ENCODE measurements at places on chromosomes 7 and 10.

DNA sequence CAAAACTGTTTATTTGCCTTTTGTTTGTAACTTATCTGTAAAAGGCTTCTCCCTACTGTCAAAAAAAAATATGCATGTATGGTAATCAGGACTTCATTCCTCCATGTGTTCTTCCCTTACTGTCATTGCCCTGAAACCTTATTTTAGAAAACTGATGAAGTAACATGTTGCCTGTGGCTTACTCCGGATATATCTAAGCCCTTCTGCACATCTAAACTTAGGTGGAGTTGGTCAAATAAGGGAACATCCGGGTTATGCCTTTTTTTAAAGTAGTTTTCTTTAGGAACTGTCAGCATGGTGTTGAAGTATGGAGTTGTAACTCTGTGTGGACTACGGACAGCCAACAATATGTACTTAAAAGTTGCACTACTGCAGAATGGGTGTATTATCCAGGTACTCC is 6.2 kb downstream of the SAR1A start:
- no peak for DNase-seq

GRCh38 chr10:132575320-132576201 is 38.0 kb downstream of the INPP5A start:
- DNase-seq: no peak

DNA sequence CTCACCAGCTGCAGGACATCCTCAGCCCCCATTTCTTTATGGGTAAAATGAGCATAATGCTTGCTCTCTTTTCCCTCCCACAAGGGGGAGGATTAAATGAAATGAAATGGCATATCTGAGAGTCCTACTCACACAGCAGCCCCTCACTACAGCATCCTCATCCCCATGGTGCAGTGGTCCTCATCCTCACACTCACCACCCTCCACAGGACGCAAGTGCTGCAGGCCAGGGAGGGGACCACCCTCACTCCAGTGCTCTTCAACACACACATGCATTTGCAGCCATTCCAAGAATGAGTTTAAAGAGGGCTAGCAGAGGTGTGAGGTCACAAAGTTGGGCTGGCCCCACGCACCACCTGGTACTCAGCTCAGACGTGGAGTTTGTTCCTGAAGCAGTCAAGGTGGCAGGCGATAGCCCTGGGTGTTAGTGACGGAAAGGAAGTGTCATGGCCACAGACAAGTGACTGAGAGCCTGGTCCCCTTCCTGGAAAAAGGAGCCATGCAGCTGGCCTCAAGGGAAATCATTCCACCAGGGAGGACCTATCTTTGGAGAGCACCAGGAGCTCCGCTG is 234.0 kb downstream of the TNS3 start:
- peak; percentile 55 for DNase-seq

- DNase-seq: peak; percentile 89
Measured at GRCh38 chr7:130273081-130273932, 6.6 kb downstream of the CPA2 start.

DNA sequence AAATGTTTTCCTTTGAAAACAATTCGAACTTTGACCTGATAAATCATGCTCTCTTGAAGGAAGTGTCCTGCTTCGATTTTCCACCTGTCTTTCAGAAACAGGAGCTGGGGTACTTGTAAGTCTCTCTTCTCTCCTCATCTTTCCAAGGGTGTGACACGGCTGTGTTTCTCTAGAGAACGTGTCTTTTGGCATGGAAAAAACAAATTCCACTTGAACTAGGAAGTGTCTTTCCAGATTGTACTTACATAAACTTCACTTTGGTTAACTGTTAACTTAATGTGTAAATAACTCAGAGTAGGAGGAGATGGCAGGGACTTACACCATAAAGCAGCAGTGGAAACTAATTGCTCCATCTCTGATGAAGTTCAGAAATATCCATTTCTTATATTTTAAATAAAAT is 4.2 kb upstream of the CALCR start:
- no peak for DNase-seq

GRCh38 chr10:77832238-77832637 is 94.3 kb downstream of the DLG5 start:
- DNase-seq: no peak

- no peak for DNase-seq
Measured at GRCh38 chr10:17533731-17534130, 79.3 kb upstream of the ST8SIA6 start.

GRCh38 chr7:6035686-6036085 is 4.5 kb downstream of the ANKRD61 start:
- DNase-seq: no peak

GRCh38 chr10:79285315-79286197 is 61.7 kb upstream of the PPIF start:
- no peak for DNase-seq

- no peak for DNase-seq
Measured at GRCh38 chr7:5396542-5396941, 27.1 kb downstream of the TNRC18 start.

GRCh38 chr7:7652798-7653540 is 12.4 kb downstream of the UMAD1 start:
- no peak for DNase-seq

DNA sequence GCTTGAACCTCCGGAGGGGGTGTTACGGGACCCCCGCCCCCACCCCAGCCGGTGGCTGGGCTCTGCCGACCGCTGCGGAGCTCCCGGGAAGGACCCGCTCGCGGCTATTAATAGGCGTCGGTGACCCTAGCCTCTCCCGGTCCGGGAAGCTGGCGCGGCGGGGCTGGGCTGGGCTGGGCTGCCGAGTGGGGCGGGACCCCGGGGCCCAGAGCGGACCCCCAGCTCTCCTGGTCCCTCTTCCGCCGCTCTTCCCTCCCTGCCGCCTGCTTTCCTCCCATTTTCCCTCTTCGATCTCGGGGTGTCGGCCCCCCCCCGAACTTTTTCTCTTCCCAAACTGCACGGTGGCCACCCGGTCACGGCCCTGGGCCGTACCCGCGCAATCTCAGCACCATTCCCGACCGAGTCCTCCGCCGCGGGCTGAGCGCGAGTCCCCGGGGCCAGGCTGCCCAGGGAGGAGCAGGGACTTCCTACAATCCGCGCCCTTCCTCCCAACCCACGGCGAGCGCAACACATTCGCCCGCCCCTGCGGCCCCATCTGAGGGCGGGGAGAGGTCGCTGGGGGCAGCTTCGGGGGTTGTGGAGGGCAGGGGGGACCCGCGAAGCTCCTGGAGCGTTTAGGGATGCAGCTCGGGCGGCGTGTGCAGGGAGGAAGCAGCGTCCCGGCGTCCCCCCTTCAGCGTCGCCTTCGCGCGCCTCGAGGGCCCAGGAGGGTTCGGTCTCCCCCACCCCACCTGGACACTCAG is 3.1 kb upstream of the ELFN1 start:
- DNase-seq: peak; percentile 69

DNA sequence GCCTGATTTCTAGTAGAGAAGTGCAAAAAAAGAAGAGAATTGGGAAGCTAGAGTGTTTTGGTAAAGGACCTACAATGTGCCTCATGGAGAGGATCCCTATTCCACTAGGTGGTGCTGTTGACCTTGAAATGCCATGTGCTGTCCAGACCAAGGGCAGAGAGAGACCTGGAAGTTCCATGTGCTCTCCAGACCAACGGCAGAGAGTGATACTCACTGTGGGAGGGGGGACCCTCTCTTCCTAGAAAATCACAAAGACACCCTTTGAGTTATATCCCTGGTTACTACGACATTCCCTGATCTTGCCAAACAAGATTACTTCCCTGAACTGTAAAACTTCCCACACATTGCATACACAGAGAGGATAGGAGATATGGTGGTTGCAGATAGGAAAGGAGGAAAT is 212.7 kb upstream of the ZNF804B start:
- no peak for DNase-seq

GRCh38 chr10:79186486-79187120 is 117.8 kb downstream of the ZMIZ1 start:
- DNase-seq: no peak

DNA sequence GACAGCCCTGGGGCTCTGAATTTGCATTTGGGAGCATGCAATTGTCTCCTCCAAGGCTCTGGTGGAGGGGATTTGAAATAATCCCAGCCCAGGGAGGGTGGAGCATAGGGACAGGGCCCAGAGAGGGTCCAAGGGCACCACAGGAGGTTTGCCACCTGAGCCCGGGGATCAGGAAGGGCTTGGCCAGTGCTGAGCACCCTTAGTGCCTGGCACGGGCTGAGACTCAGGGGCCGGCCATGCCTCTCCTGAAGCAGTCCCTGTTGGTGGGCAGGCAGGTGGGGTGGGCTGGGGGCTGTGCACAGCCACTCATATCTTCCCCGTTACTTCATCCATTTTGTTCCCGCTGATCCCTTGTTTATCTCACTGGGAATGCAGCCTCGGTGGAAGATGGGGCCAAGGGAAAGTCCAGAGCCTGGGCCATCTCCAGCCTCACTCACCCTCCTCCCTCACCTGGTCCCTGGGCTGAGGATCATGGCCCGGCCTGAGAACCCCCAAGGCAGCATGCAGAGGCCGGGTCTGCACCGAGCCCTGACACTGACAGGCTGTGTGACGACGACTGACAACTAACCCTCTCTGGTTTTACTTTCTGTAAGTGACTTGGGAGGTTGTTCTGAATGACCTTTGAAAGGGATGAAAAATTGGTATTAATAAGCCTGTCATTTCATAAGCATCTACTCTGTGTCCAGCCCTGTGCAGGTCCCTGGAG is 38.5 kb downstream of the KCTD7 start:
- no peak for DNase-seq

DNA sequence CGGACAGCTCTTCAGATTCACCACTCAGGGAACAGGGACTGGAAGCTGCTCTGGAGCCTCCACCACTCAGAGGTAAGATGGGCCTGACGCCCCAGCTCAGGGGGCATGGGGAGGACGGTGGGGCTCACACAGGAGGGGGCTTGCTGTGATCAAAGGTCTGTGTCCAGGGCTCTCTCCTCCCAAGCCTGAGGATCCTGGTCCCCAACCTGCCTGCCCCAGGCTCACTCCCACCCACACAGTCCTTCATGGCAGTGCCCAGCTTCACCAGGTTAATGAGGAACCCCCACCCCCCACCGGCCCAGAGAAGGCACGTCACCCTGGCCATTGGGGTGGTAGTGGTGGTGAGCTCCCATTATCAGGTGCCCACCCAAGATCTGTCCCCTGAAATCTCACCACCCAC is 926.7 kb upstream of the ZNF722 start:
- no peak for DNase-seq

- no peak for DNase-seq
Measured at GRCh38 chr10:24343686-24344085, 134.7 kb downstream of the KIAA1217 start.

DNA sequence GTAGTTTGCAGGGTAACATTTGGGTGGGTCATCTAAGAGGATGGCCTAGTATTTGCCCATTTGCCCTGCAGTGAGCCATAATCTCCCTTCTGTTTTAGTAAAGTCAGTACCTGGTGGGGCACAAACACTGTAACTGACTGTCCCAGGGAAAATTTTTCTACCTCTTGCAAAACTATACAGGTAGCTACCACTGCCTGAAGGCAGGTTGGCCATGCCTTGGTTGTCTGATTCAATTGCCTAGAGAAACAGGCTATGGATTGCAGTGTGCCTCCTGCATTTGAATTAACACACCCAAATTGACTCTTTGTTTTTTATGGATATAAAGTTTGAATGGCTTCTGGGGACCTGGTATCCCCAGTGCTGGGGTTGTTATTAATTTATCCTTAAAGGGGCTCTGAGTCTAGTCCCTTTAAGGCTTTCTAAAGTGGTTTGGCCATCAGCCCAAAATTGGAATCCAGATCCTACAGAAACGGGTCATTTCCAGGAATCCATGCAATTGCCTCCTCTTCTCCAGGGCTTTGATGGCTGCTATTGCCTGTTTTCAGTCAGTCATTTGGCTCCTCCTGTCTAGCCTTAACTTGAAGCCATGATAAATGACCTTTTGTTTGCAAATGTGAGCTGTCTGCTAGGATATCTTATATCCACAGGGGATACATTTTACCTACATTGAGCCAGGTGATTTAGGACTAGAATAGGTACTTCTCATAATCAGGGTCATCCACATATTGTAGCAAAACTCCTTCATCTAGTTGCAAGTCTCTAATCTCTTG is 89.1 kb downstream of the STRA8 start:
- DNase-seq: no peak

DNA sequence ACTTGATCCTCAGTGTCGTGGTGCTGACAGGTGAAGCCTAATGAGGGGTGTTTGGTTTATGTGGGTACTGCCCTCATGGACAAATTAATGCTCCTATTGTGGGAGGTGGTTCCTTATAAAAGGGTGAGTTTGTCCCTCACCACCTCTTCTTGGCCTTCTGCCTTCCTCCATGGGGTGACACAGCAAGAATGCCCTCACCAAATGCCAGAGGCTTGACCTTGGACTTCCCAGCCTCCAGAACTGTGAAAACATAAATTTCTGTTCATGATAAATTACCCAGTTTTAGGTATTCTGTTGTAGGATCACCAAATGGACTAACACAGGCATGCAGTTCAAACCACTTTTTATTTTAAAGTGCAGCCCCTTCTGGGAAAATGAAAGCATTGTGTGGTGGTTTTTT is 39.4 kb downstream of the BAMBI start:
- no peak for DNase-seq

- DNase-seq: no peak
Measured at GRCh38 chr7:105268056-105268455, 120.7 kb downstream of the SRPK2 start.

GRCh38 chr10:32687546-32687945 is 241.6 kb downstream of the CCDC7 start:
- no peak for DNase-seq

GRCh38 chr7:65250216-65250615 is 123.4 kb upstream of the ZNF92 start:
- no peak for DNase-seq

DNA sequence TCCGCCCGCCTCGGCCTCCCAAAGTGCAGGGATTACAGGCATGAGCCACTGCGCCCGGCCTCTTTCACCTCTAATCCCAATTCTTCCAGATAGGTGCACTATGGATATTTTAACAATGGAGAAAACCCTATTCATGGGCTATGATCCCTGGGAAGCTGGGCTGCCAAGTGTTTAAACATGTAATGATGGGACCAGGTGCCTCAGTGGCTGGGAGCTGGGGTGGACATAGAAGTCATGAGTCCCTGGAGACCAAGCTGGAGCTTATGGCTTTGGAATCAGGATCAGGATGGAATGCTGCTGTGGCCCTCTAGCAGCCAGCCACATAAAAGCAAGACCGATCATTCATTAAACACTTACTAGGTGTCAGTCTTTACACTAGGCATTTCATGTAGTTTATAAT is 41.8 kb upstream of the IGFBP3 start:
- DNase-seq: no peak

- no peak for DNase-seq
Measured at GRCh38 chr7:146889806-146890555, 773.4 kb downstream of the CNTNAP2 start.

GRCh38 chr10:75091146-75091545 is 20.3 kb upstream of the SAMD8 start:
- no peak for DNase-seq

GRCh38 chr10:1402016-1402770 is 335.1 kb downstream of the ADARB2 start:
- peak; percentile 26 for DNase-seq

Measured in left forelimb (tissue), 1 donor.